BJ (cell line): ENCODE measurements at places on chromosomes 16 and 17.

DNA sequence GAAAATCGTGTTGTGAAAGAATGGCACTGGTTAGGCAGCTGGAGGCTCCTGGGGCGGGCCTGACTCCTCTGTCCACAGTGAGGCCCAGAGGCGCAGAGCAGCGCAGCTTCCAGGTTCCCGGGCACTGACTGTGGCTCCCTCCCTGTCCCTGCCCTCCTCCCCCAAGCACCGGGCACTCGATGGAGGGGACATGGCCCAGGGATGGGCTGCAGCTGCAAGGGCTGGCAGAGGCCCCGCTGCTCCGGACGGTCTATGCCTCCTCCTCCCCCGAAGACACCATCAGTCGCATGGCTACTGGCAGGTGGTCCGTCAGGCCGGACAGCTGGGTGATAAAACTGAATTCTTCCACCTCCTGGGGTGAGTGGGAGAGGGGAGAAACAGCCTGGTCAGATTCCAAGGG, 50.1 kb downstream of the PRMT7 start:
- DNase-seq, result no peak

- no peak for DNase-seq
These were observed 176.7 kb downstream of the TMEM132E start for GRCh38 chr17:34755981-34756636.

DNA sequence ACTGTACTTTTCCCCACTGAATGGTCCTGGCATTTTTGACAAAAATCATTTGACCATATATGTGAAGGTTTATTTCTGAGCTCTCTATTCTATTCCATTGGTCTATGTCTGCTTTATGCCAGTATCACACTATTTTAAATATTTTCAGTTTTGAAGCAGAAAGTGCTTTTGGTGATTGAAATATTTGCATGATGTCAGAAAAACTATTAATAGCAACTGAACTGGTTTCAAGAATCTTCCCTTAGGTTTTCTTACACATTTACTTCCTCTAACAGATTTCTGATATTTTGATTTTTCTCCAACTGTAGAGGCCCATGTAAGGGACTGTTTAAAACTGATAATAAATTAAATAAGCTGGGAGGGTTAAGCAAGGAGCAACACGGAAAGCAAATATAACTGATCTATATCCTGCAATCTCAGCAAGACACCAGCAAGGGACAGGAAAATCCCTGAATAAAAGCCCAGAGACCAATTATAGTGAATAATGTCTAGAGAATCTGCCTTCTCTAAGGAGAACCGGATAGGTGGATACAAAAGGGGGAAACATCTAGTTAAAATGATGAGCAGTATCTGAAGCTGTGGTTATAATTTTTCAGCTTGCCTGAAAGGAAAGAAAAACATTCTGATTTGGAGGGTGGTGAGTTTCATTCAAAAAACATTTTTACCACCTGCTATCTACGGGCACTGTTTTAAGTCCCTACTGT, 80.9 kb upstream of the STAC2 start:
- peak; percentile 9 for DNase-seq

DNA sequence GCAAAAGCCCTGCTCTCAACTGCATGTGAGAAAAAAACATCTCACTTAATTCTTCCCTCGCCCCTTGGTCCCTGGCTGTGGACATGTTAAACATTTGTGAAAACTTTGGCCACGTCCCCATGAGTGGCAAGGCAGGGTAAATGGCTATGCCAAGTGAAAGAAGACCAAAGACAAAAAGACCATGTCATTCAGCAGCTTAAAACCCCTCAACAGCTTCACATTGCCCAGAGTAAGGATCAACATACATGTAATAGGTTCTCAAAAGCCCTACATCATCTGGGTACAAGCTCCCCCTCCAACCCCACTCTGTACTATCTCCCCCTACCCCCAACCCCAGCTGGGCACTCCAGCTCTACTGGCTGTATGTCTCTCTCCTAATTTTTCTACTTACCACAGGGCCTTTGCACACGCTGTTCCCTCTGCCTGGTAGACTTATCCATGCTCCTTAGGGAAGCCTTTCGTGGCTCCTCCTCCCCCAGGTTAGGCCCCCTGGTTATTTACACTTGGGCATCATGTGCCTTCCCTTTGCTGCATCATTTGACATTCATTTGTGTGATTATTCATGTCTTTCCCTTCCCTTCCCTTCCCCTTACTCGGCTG, 75.7 kb downstream of the NDE1 start:
- no peak for DNase-seq

- DNase-seq, result no peak
These were observed 479.9 kb upstream of the CDH11 start for GRCh38 chr16:65601781-65602180.

DNA sequence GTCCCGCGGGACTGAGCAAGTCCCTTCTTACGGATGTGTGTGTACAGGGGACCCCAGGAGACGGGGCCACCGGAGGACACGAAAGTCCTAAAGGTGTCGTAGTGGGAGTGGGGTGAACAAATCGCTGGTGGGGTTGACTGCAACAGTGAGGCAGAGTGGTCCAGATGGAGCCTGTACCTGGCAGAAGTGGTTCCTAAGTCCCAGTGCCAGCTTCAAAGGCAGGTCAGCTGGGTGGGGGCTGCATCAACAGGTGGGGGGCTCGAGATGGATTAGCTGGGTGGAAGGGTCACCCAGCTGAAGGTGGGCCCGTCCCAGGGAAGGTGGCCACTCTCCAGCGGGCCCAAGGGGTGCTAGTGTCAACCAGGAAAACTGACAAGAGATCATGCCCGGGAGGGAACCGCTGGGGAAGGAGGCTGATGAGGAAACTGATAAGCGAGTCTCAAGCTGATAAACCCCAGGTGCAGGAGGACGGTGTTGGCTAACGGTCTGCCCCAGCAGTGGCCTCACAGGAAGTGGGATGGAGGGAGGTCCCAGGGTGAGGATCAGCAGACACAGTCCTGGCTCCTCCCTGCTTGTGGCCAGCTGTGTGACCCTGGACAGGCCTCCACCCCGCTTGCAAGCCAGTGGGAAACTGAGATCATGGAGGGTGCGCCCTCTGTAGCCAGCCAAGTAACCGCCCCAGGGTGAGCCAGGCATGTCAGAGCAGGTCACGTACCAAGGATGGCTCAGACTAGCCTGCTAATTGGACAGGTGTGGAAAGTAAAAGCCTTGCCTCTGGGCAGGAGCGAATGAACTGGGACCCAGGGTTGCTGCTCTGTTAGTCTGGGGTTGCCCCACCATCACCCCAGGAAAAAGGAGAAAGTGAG, 1.0 kb downstream of the ORAI3 start:
- DNase-seq, result peak; percentile 73

DNA sequence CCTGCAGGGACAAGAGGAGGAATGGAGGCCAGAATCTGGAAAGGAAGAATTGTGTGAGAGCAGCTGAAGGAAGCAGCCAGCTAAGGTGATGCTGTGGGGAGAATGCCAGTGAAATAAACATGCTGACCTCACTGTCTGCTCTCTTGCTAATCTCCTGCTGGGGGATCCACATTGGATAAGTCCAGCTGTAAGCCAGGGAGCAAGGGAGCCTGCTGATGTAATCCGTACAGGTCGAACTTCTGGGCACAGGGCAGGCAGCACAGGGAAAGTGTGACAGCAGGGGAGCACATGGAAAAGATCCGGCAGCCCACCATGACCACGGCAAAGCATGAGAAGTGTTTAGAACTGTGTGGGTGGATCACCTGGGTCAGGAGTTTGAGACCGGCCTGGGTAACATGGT, 7.5 kb upstream of the XPO6 start:
- no peak for DNase-seq

GRCh38 chr17:7095625-7096024, 15.6 kb upstream of the CLEC10A start:
- no peak for DNase-seq

DNA sequence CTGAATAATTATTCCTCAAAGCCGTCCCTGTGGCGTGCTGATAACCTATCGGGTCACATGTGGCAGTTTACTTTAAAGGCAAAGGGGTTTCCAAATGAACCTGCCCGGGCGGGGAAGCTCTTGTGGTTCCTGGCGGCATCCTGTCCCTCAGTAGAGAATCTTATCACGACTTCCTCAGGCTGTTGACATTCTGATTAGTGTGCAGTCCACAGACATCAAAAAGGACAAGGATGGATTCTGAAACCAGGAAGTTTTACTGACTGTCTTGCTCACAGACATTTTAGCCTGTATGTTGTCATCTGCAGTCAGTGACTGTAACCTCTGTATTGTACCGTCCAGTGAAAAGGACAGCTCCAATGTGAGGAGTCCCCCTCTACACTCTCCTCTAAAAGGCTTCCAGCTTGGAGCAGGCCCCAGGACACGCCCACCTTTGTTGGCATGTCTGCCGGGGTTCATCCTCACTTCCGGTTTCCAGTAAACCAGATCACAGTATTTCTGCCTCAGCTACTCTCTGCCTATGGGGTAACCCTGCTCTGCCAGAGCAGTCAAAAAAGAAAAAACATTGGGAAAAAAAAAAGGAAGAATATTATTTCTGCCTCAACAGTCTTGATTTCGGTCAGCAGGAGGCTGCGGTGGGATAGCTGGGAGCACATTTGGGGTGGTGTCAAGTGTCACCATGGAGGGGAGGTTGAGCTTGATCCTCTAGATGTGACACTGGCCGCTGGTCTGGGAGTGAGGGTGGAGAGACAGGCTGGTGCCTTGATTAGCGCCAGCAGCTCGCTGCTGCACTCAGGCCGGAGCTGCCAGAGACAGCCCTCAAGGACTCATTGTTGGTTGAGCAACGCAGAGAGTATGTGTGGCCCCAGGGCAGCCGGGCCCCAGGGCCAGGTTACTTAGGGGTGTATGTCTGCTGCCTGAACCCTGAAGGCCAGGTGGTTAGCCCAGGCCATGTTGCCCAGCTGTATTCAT, 89.0 kb upstream of the DNAH17 start:
- no peak for DNase-seq

- no peak for DNase-seq
These were observed 324.2 kb downstream of the PMP22 start for GRCh38 chr17:14940938-14941265.

DNA sequence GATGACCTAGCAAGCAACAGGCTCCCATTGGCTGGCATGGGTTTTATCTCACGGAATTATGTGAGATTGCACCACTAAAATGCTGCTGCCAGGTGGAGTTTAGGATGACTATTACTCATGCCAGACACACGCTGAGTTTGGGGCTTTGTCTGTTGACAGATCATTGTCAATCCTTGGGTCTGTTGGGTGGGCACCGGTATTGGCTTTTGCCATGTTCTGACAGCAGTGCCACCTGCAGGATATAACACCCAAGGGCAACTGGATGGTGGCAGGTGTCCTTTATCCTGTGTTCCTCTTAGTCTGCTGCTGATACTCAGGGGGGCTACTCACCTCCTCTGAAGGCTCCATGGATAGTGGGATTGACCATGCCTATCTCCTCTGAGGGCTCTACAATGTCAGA, 221.6 kb upstream of the DYNLRB2 start:
- DNase-seq, result no peak

GRCh38 chr17:81117672-81118198, 47.6 kb upstream of the PVALEF start:
- DNase-seq, result no peak

- DNase-seq, result no peak
These were observed 45.3 kb downstream of the NEUROD2 start for GRCh38 chr17:39562395-39562794.

DNA sequence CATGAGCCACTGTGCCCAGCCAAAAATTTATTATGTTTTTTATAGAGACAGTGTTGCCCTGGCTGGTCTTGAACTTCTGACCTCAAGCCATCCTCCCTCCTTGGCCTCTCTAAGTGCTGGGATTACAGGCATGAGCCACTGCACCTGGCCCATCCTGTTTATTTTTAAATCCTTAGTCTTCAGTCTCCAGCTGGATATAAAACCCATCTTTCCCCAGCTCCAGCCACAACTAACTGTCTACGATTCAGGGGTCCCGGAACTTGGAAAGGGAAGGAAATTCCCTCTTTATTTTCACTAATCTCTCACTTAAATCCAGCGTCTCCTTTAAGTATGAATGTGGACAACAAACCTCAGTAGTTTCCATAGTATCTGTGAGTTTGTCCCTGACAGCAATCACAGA, 62.2 kb downstream of the IQCK start:
- no peak for DNase-seq

DNA sequence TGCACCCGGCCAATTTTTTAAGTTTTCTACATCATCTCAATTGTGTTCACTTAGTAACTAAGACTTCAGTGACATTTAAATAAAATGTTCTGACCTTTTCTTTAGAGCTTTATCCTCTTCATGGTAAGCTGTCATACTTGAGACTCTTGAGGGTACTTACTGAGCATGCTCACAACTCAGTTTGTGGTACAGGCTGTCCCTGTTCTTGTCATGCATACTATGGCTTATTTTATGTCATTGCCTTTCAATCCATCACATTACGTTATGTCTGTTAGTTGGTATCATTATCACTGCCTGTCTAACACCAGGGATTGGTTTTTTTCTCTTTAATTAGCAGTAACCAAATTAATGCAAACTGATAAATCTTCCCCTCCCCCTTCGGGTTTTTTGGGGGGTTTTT, 41.9 kb upstream of the RHBDL3 start:
- DNase-seq, result no peak

- no peak for DNase-seq
These were observed 4.6 kb downstream of the PCYT2 start for GRCh38 chr17:81906476-81907218.

DNA sequence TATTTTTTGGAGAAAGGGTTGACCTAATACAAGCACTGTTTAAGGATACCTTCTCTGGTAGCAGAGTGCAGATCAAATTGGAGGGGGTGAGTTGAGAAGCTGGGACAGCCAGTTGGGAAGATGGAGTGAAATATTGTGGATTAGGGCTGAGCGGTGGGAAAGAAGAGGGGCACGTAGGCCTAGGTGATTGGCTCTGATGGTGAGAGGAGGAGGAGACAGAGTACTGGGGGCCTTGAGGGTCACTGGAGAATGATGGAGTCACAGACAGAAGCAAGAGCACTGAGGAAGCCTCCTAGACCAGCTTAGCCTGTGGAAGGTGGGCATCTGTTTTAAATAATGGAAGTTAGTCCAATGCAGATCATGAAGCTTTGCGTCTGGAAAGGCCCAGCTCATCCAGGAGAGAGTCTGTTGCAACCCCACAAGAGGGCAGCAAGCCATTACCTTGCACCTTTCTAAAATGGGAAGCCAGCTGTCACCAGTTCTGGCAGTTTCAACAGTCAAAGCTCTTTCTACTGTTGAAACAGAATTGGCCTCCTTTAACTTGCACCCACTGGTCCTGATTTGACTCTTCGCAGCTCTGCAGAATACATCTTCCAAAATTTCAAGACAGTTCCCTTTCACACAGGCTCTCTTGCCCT, 11.8 kb downstream of the SLC9A5 start:
- no peak for DNase-seq

DNA sequence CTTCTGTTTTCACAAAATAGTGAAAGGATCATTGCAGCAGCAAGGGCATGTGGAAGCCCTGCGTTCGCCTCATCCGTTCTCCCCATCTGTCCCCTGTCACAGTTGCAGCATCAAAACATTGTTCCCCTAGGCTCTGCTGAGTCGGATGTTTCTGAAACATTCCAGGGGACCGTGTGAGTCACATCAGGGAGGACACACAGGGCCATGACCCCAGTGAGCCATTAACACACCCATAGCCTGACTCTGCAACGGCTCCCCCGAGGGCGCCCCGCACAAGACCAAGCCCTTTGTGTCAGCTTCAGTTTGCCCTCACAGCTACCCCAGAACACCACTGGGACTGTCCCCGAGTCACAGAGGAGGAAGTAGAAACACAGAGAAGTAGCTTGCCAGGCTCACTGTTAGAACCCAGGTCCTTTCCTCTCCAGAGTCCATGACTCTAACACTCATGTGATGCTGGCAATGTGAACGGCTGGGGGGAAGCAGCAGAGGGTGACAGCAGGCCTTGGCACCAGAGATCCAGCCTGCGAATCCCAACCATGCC, 63.3 kb upstream of the HSBP1 start:
- peak; percentile 6 for DNase-seq
